ENCODE measurements at places on chromosomes 1 and 21. TPM values are rescaled to one million over a fixed set of nuclear protein-coding genes. Genes with fewer than 3 reads are reported as not detected.

Gene ITLN2
- not detected for total RNA-seq

- no peak overlapping the region for H3K27ac ChIP-seq
- no peaks in the 10 kb centered on the region for H3K27me3 ChIP-seq
- peaks cover 30% of the 10 kb centered on the region for H3K36me3 ChIP-seq
- peaks cover 5% of the 10 kb centered on the region for H3K4me1 ChIP-seq
- DNase-seq: no peak
Measured at GRCh38 chr1:44002165-44002564, 10.8 kb downstream of the CCDC24 start.

Gene FCRL6
- total RNA-seq: not detected

GRCh38 chr1:46575300-46575699, 23.9 kb upstream of the KNCN start:
- H3K27ac ChIP-seq: no peak overlapping the region
- no peak overlapping the region for H3K4me3 ChIP-seq
- H3K36me3 ChIP-seq: peaks cover 66% of the 10 kb centered on the region
- no peak for DNase-seq
- H3K27me3 ChIP-seq: no peaks in the 10 kb centered on the region

GRCh38 chr1:218828125-218828650, 345.5 kb upstream of the LYPLAL1 start:
- no peak for DNase-seq
- no peak overlapping the region for H3K4me3 ChIP-seq
- no peaks in the 10 kb centered on the region for H3K4me1 ChIP-seq

GRCh38 chr1:244197851-244198375, 146.8 kb downstream of the ZBTB18 start:
- no peak for DNase-seq
- no peaks in the 10 kb centered on the region for H3K27me3 ChIP-seq
- no peaks in the 10 kb centered on the region for H3K36me3 ChIP-seq
- H3K4me1 ChIP-seq: peaks cover 9% of the 10 kb centered on the region

- H3K4me1 ChIP-seq: peaks cover 34% of the 10 kb centered on the region
- peak overlapping the region; percentile 73 for H3K4me3 ChIP-seq
- peak overlapping the region; percentile 90 for H3K27ac ChIP-seq
- H3K36me3 ChIP-seq: no peaks in the 10 kb centered on the region
- peak; percentile 70 for DNase-seq
Measured at GRCh38 chr1:35808450-35809113, 766 bp downstream of the AGO4 start.
